NCI-H2081 treated with DMSO at 0.1 percent for 48 hours (cell line): ENCODE measurements at places on chromosomes 16 and 17.

DNA sequence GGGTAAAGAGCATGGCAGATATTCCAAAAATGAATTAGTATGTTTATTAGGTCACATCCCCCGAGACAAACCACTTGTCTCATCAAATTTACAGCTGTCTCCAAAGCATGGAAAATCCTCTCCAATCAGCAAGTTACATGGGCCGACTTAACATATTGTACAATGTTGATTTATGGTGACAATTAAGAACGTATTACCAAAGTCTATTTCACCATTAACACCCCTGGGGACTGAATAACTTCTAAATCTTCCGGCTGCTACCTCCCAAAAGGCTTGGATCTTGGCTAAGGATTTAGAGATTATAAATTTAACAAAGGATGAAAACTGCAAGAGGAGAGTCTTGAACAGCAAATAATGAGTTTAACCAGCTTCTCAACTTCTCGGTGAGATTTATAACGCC is 311.9 kb downstream of the NPIPA8 start:
- no peak for DNase-seq

DNA sequence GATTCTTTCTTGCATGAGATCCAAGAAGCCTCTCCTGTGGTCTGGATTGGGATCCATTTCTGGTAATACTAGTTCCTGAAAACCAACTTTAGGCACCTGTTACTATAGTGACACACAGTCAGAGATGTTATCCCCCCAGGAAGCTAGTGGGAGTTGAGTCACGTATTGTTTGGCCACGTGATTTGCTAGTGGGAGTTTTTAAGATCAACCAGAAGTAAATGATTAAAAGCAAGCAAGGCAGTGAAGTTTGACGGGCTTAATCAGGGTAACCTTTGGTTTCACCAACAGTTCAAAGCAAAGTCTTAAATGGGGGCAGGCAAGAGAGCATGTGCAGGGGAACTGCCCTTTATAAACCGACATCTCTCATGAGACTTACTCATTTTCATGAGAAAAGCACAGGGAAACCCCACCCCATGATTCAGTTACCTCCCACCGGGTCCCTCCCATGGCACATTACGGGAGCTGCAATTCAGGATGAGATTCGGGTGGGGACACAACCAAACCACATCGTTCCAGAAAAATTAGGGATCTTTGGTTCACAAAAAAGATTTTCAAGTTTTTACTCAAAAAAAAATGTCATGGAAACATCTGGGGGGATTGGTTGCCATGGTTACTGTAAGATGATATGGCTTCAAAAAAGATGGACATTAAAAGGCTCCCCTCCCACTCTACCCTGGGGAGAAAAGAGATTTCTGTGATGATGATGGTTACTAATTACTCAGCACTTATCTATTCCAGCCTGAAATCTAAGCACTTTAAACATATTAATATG is 483.1 kb upstream of the ERCC4 start:
- DNase-seq: no peak

DNA sequence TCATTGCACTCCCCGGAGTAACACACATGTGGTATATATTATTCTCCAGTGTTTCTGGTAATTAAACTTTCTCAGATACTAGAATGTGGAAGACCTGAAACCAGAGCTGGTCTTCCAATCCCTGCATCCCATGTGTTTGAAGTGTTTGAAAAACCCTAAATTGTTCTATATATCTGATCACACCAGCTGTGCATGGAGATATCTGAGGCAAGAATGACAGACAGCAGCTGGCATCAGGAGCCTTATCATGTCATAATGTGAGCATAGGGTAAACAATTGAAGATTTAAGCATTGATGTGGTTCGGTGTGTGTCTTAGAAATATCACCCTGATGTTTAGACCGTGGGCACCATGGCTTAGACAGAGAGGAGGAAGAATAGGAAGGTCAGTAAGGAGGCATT is 251.0 kb downstream of the CDH11 start:
- DNase-seq: no peak

DNA sequence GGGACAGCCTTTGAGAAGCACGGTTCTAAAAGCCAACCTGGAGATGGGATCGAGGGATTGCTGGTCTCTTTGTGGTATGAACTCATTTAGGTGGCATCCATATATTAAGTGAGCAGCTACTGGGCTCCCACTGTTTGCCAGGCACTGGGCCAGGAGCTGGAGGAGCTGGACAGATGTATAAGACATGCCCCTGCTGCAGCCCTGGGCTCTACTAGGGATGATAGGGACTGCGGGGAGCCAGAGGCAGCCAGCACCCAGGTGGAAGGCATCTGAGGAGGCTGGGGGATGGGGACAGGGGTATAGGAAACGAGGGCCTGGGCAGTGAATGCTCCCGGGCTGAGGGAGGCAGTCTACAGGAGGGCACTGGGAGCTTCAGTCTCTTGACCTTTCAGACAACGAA is 53.0 kb upstream of the MEAK7 start:
- no peak for DNase-seq

DNA sequence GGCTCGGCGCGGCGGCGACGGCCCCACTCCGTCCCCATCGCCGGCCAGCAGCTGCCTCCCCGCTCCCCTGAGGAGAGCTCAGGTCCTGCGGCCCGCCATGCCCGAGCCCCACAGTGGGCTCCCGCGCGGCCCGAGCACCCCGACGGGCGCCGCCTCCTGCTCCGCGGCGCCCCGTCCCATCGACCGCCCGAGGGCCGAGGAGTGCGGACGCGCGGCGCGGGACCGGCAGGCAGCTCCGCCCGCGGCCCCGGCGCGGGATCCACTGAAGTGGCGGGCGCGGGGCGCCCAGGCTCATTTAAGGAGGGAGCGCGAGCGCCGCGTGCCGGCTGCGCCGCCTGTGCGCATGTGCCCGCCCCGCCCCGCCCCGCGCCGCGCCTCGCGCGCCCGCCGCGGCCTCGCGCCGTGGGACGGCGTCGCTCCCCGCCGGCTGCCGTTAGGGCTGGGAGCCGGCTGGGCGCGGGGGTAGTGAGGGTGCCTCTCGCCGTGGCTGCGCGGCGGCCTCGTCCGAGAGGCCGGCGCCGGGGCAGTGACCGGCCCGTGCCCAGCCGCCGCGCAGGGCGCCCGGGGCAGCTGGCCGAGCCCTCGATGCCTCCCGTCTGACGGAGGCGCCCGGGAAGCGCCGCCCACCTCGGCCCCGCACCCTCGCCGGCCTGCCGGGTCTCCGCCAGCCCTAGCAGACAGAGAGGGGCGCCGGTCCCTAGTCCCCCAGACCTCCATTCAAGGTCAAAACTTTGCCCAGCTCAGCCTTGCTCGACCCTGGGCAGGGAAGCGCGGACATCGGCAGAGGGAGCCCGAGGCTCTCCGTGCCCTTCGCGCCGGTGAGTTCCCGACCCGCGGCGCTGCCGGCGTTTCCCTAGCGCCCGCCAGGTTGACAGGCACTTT is at the start of gene NETO2:
NETO2 (minus strand) TSS at position 269 of the 882 bp plus-strand sequence. CDS start 333 bp downstream, outside the sequence.
- DNase-seq: no peak

- no peak for DNase-seq
Measured at GRCh38 chr16:27374804-27375425, 27.1 kb upstream of the IL21R start.

- DNase-seq: no peak
Measured at GRCh38 chr17:20281860-20282259, 185.5 kb downstream of the LGALS9B start.

DNA sequence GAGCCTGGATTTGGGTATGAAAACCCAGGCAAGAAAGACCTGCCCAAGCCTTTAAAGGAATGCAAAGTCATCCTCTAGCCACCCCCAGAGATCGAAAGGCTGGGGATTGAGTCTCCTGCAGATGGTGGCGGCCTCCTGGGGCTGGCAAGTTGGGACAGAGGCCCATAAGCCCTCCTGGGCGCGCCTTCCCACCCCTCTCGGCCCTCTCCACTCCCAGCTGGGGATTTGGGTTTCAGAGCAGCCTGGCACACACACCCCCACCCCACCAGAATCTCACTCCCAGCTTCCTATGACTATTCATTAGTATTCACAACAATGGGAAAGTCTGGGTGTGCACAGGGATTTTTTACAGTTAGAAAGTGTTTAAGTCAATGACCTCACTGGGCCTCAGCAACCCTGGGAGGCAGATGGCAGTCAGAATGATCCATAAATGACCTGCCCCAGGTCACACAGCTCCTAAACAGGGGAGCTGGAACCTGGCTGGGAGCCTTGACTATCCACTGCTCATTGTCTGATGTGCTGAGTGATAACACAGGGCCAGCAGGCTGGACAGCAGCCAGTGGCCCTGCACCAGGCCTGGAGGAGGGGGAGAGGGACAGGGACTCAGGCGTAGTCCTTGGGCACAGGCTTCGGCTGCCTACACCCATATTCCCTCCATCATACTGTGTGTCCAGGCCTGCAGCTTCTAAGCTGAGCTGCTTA is 12.1 kb downstream of the NHERF1 start:
- no peak for DNase-seq

- no peak for DNase-seq
Measured at GRCh38 chr16:72723781-72724180, 324.1 kb downstream of the ZFHX3 start.

DNA sequence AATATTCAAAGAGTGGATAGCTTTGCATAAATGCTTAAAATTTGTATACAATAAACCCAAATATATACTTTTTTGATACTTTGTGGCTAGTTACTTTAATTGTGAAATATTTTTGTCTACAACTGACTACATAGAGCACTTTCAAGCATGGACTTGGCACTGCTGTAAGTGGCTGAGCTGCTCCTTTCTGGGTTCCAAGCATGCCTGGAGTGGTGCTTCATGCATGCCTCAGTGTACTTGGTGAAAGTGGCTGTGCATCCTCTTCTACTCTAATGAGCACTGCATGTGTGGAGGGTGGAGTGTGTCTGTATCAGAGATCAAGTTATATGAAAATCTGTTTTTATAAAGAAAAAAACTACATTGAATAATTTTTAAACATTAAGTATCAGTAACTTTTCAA is 94.1 kb downstream of the OMG start:
- DNase-seq: no peak

- DNase-seq: no peak
Measured at GRCh38 chr16:57531635-57532265, 4.6 kb downstream of the CCDC102A start.

DNA sequence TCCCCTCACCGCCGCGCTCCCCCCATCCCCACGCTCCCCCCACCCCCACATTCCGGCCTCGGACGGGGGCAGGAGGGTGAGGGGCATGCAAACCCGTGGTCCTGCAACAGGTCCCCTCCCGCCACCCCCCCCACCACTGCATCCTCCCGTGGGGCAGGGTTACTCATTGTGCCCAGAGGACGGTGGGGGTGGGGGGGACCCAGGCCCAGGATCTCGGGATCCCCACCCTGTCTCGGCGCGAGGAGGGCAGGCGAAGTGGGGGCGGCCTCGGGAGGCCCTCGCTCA is 8.5 kb downstream of the SLC22A31 start:
- no peak for DNase-seq

GRCh38 chr16:67283039-67283825 is 3.9 kb downstream of the PLEKHG4 start:
- DNase-seq: no peak

GRCh38 chr16:68257251-68257905 is 6.9 kb upstream of the SLC7A6 start:
- no peak for DNase-seq

GRCh38 chr17:1787301-1787902 is 25.5 kb downstream of the SERPINF1 start:
- DNase-seq: no peak

DNA sequence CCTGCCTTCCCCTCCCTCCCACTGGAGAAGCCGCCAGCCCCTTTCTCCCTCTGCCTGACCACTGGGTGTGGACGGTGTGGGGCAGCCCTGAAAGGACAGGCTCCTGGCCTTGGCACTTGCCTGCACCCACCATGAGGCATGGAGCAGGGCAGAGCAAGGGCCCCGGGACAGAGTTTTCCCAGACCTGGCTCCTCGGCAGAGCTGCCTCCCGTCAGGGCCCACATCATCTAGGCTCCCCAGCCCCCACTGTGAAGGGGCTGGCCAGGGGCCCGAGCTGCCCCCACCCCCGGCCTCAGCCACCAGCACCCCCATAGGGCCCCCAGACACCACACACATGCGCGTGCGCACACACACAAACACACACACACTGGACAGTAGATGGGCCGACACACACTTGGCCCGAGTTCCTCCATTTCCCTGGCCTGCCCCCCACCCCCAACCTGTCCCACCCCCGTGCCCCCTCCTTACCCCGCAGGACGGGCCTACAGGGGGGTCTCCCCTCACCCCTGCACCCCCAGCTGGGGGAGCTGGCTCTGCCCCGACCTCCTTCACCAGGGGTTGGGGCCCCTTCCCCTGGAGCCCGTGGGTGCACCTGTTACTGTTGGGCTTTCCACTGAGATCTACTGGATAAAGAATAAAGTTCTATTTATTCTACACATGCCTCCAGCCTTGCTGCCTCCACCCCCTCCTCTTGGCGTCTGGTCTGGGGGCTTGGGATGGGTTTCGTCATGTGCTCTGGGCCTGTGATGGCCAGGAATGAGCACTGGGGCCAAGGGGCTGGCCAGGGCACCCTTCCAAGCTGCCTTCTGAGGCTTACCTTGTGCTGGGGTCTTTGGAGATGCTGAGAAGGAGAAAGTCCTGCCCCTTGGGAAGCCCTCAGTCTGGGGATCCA is 7.3 kb downstream of the GJD3 start:
- DNase-seq: no peak

DNA sequence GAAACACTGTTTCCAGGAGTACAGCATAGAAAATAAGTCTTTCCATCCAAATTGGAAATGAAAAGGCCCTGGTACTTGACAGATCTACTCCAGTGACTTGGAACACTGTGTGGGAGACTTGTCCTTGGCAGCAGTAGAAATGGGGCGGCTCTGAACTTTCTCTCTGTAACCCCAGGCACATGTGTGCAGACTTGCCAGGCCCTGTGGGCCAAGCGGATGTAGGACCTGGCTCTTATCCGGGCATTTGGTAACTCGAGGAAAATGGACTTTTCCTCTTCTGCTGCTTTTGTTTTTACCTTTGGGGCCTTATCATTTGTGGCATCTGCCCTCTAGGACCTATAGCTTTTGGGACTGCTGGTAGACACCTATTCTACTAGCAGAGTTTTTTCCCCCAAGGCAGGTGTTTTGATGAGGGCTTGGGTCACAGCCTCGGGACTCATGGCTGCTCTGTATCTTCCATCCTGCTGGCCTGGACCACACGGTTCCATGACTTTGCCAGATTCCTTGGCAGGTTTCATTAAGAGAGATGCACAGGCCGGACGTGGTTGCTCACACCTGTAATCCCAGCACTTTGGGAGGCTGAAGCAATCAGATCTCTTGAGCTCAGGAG is 43.5 kb downstream of the SMPD3 start:
- no peak for DNase-seq

GRCh38 chr17:58870747-58871146 is 115.1 kb downstream of the PPM1E start:
- no peak for DNase-seq

GRCh38 chr17:76700617-76701470 is 9.9 kb downstream of the MXRA7 start:
- no peak for DNase-seq

- DNase-seq: no peak
Measured at GRCh38 chr16:70691223-70692129, 5.6 kb upstream of the MTSS2 start.

GRCh38 chr17:61260071-61260797 is 139.4 kb upstream of the TBX2 start:
- no peak for DNase-seq

DNA sequence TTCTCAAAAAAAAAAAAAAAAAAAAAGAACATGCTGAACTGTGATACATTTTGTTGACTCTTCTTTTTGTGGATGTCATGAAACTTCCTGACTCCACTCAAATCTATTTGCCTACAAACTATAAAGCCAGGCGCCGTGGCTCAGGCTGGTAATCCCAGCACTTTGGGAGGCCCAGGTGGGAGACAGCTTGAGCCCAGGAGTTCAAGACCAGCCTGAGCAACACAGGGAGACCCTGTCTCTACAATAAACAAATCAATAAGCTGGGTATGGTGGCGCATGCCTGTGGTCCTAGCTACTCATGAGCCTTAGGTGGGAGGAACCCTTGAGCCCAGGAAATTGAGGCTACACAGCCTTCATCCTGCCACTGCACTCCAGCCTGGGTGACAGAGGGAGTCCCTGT is 1.5 kb upstream of the NT5C start:
- DNase-seq: no peak
